ENCODE measurements at places on chromosomes 4 and X.
A peak's percentile ranks its signal among the peaks of the same experiment; 100 is the strongest.

DNA sequence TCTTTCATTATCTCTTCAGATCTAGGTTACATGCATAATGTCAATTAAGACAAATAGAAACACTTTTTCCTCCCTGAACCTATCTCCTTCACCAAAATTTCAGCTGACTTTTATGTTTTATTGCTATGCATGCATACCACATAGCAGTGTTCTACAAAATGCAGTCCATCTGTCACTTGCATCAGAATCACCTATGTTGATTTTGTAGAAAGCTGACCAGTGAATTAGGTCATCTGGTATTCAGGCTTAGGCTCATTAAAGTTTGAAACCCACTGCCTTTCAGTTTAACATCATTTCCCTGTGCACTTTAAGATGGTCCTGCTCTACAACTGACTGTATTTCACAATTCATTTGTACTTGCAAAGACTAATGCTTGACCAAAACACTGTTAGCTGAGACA, 277.9 kb downstream of the CFAP299 start:
- H3K27ac ChIP-seq = no peak overlapping the region
- no peaks in the 10 kb centered on the region for H3K36me3 ChIP-seq
- H3K4me1 ChIP-seq = no peaks in the 10 kb centered on the region
- DNase-seq = no peak

DNA sequence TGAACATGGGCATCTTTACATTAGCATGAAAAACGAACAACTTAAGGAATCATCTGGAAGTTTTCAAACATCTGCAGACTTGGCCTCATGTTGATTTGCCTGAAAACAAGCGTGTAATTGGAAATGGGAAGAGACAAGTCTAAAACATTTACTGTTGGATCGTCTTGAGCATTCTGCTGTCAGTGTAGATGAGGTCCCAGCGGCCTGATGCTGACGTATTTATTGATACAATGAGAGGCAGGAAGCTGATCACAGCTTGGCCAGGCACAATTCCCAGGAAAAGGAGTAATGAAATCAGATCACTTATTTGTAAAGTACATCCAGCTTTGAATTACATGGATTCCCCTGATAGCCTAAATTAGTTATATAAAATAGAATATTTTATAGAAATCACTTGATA, 210.6 kb downstream of the CLCN4 start:
- H3K4me1 ChIP-seq = no peaks in the 10 kb centered on the region
- no peaks in the 10 kb centered on the region for H3K36me3 ChIP-seq
- no peak overlapping the region for H3K4me3 ChIP-seq
- DNase-seq = no peak
- no peaks in the 10 kb centered on the region for H3K27me3 ChIP-seq

DNA sequence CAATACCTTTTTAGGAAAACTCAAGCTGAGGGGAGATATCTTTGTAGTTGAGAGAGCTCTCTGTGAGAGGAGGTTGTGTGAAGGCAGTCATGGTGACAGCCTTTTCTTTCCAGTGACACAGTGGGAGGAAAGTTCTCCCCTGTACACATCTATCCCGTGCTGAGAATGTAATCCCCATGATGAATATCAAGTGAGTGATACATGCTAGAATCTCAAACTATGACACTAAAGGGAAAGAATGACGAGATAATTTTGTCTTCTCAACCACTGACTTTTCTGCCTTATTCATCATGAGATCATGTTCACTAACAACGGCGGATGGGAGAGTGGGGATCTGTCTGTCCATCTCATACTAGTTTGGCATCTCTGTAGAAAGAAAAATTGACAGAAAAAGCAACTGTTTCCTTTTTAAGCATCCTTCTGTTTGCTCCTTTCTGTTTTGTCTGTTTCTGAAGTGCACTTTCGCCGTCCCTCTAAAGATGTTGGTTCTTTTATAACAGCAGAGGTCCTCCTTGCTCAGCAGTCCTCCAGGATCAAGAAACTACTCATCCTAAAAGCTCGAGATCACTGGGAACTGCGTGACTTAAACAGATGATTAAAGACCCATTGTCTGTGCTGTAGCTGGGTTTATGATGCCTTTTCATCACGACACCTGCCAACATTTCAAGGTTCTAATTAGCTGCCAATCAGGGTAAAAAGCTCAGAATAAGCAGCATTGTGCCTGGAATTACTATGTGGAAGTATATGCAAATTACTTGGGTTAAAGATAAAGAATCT, 137.6 kb downstream of the DCK start:
- H3K4me1 ChIP-seq = no peaks in the 10 kb centered on the region
- no peak overlapping the region for H3K27ac ChIP-seq
- H3K36me3 ChIP-seq = no peaks in the 10 kb centered on the region
- H3K27me3 ChIP-seq = no peaks in the 10 kb centered on the region

- DNase-seq = no peak
- H3K27ac ChIP-seq = no peak overlapping the region
- H3K4me3 ChIP-seq = no peak overlapping the region
- no peaks in the 10 kb centered on the region for H3K27me3 ChIP-seq
- H3K4me1 ChIP-seq = no peaks in the 10 kb centered on the region
Observed at GRCh38 chrX:101252634-101253033, 33.0 kb downstream of the DRP2 start.

GRCh38 chr4:40720916-40721315, 28.8 kb upstream of the NSUN7 start:
- no peak for DNase-seq
- no peaks in the 10 kb centered on the region for H3K27me3 ChIP-seq
- H3K4me1 ChIP-seq = no peaks in the 10 kb centered on the region
- no peak overlapping the region for H3K4me3 ChIP-seq

- H3K36me3 ChIP-seq = no peaks in the 10 kb centered on the region
- no peaks in the 10 kb centered on the region for H3K4me1 ChIP-seq
- no peak overlapping the region for H3K4me3 ChIP-seq
- H3K27me3 ChIP-seq = no peaks in the 10 kb centered on the region
Observed at GRCh38 chrX:104833401-104833800, 267.4 kb downstream of the IL1RAPL2 start.

DNA sequence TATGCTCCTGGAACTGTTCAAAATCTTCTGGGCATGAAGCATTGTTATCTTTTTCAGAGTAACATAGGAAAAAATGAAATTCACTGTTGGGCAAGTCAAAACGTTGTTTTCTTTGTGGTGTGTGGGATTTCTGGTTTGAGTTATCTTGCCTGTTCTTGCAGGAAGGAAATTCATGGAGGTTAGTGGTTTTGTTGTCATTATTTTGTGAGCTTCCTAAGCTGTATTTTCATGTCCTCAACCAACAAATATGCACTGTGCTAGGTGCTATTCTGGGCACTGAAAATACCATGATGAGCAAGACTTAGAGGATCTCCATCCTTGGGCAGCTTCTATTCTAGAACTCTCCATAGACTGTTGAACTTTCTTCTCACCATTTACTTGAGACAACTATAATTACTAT, 16.9 kb downstream of the SPINK2 start:
- H3K4me3 ChIP-seq = no peak overlapping the region
- H3K27ac ChIP-seq = no peak overlapping the region
- peaks cover 1% of the 10 kb centered on the region for H3K4me1 ChIP-seq
- no peak for DNase-seq

GRCh38 chr4:89653012-89653411, 183.9 kb downstream of the SNCA start:
- no peak overlapping the region for H3K27ac ChIP-seq
- no peaks in the 10 kb centered on the region for H3K27me3 ChIP-seq
- H3K4me3 ChIP-seq = no peak overlapping the region
- no peaks in the 10 kb centered on the region for H3K36me3 ChIP-seq
- DNase-seq = no peak

DNA sequence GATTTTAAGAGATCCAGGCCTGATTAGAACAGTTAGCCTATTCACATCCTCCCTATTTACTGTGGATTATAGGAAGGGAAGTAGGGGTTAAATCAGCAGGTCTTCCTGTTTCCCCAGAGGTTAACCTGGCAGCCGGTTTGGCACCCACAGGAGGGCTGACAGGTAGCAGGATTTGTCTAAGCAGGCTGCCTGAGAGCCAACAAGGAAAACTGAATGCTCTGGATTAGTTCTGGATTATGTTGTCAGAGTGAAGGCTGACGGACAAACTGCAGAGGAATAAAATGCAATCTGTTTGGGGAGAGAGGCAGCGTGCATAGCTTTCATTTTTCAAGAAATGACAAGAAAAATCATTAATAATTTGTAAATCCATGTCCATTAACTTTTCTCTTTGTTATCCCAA, 397.1 kb upstream of the FAM241A start:
- no peak overlapping the region for H3K4me3 ChIP-seq
- H3K27ac ChIP-seq = no peak overlapping the region
- no peak for DNase-seq
- no peaks in the 10 kb centered on the region for H3K27me3 ChIP-seq

- H3K4me3 ChIP-seq = no peak overlapping the region
- no peak for DNase-seq
- H3K4me1 ChIP-seq = no peaks in the 10 kb centered on the region
- no peaks in the 10 kb centered on the region for H3K36me3 ChIP-seq
Observed at GRCh38 chrX:82782014-82782413, 726.1 kb upstream of the POU3F4 start.

GRCh38 chr4:59223292-59223941, 1976.7 kb upstream of the ADGRL3 start:
- no peak overlapping the region for H3K4me3 ChIP-seq
- no peaks in the 10 kb centered on the region for H3K4me1 ChIP-seq
- DNase-seq = no peak
- H3K36me3 ChIP-seq = no peaks in the 10 kb centered on the region
- H3K27me3 ChIP-seq = no peaks in the 10 kb centered on the region

GRCh38 chr4:77922158-77923094, 59.8 kb downstream of the MRPL1 start:
- H3K4me1 ChIP-seq = no peaks in the 10 kb centered on the region
- no peaks in the 10 kb centered on the region for H3K27me3 ChIP-seq
- no peak overlapping the region for H3K4me3 ChIP-seq
- no peak overlapping the region for H3K27ac ChIP-seq
- H3K36me3 ChIP-seq = no peaks in the 10 kb centered on the region

DNA sequence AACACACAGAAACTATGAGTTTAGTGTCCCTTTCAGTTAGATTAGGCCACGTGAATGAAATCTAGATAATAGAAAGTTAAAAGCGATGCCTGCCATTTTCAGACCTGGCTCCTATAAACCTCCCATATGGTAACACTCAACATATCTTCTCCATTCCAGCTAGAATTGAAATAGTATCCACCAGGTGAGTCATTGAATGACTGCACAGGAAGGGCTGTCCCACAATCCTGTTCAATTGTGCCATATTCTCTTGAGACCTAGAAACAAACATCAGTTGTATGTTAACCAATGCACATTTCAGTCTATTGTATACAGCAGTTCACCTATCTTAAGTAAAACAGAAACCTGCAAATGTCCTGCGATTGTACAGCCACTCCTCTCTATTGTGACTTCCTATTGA, 659.3 kb upstream of the SLIT2 start:
- H3K4me1 ChIP-seq = no peaks in the 10 kb centered on the region
- no peak overlapping the region for H3K4me3 ChIP-seq
- H3K27ac ChIP-seq = no peak overlapping the region
- no peaks in the 10 kb centered on the region for H3K27me3 ChIP-seq
- H3K36me3 ChIP-seq = no peaks in the 10 kb centered on the region
- DNase-seq = no peak

- no peaks in the 10 kb centered on the region for H3K36me3 ChIP-seq
- no peaks in the 10 kb centered on the region for H3K4me1 ChIP-seq
- DNase-seq = no peak
Observed at GRCh38 chrX:76987381-76987780, 459.8 kb upstream of the FGF16 start.

GRCh38 chr4:60313611-60314178, 886.4 kb upstream of the ADGRL3 start:
- no peak for DNase-seq
- no peak overlapping the region for H3K4me3 ChIP-seq
- H3K4me1 ChIP-seq = no peaks in the 10 kb centered on the region
- H3K36me3 ChIP-seq = no peaks in the 10 kb centered on the region
- no peak overlapping the region for H3K27ac ChIP-seq

GRCh38 chr4:82380344-82380743, 6.6 kb upstream of the HNRNPD start:
- DNase-seq = no peak
- H3K4me1 ChIP-seq = peaks cover 24% of the 10 kb centered on the region
- no peak overlapping the region for H3K27ac ChIP-seq
- H3K4me3 ChIP-seq = no peak overlapping the region
- H3K36me3 ChIP-seq = no peaks in the 10 kb centered on the region
- no peaks in the 10 kb centered on the region for H3K27me3 ChIP-seq

GRCh38 chr4:184380707-184381106, 93.6 kb downstream of the IRF2 start:
- no peaks in the 10 kb centered on the region for H3K36me3 ChIP-seq
- H3K27ac ChIP-seq = no peak overlapping the region

- DNase-seq = no peak
- no peak overlapping the region for H3K27ac ChIP-seq
- H3K36me3 ChIP-seq = peaks cover 3% of the 10 kb centered on the region
- H3K4me3 ChIP-seq = no peak overlapping the region
- H3K4me1 ChIP-seq = no peaks in the 10 kb centered on the region
- H3K27me3 ChIP-seq = no peaks in the 10 kb centered on the region
Observed at GRCh38 chr4:26753617-26754016, 107.0 kb upstream of the STIM2 start.

- peaks cover 14% of the 10 kb centered on the region for H3K36me3 ChIP-seq
- H3K4me3 ChIP-seq = no peak overlapping the region
- H3K27me3 ChIP-seq = peaks cover 4% of the 10 kb centered on the region
- no peak for DNase-seq
- peaks cover 77% of the 10 kb centered on the region for H3K4me1 ChIP-seq
- no peak overlapping the region for H3K27ac ChIP-seq
Observed at GRCh38 chr4:779555-779954, 46.4 kb downstream of the CPLX1 start.

- H3K27ac ChIP-seq = no peak overlapping the region
- H3K27me3 ChIP-seq = no peaks in the 10 kb centered on the region
- DNase-seq = no peak
- no peaks in the 10 kb centered on the region for H3K36me3 ChIP-seq
Observed at GRCh38 chrX:30161043-30161442, 54.3 kb upstream of the MAGEB2 start.

- no peaks in the 10 kb centered on the region for H3K36me3 ChIP-seq
- peaks cover 28% of the 10 kb centered on the region for H3K4me1 ChIP-seq
- DNase-seq = no peak
- no peaks in the 10 kb centered on the region for H3K27me3 ChIP-seq
- H3K4me3 ChIP-seq = no peak overlapping the region
Observed at GRCh38 chr4:6772223-6772928, 10.2 kb upstream of the KIAA0232 start.

- peak; percentile 87 for DNase-seq
- peak within 1 kb of the TSS; percentile 54 for H3K4me3 ChIP-seq
- H3K27ac ChIP-seq = peak within 1 kb of the TSS; percentile 38
Observed at GRCh38 chr4:16083241-16084191, at the start of gene PROM1. Gene PROM1, minus strand, starts transcription at chr4:16084023. Its CDS starts 8,117 bp downstream, at chr4:16075906.

DNA sequence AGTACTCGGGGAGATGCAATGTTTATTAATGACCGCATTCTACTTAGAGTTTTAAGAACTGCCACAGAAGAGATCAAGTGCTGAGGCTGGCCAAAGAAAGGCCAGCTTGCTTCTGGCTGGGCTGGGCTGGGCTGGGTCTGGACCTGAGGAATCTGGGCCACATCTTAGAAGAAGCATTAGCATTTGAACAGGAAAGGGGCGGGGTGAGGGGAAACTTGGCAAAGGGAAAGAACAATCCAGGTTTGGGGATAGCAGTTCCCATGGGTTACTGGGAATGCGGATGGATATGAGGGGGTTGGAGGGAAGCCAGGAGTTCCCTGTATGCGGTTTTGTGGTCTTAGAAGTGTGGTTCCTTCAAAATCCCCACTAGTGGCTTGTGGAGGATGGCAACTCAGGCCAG, 83.3 kb downstream of the CLDN34 start:
- no peak for DNase-seq
- peak overlapping the region; percentile 63 for H3K27ac ChIP-seq
- no peak overlapping the region for H3K4me3 ChIP-seq
- no peaks in the 10 kb centered on the region for H3K27me3 ChIP-seq
